GM13976 (cell line): ENCODE measurements at places on chromosomes 3 and 15.

DNA sequence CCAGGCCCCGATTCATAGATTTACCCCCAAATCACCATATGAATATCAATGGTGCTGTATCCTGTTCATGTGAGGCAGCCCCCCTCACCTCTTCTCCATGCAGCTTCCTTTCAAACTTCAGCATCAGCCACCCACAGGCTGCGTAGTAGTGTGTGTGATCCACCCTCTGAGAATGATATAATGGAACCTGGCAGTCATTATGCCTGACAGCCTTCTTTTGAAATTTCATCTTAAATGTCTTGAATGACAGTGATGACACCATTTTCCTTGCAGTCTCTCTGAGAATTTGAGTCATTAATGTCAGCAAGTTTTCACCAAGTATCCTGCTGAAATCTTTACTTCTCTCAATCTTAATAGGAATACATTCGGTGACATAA is 3.5 kb upstream of the CLRN1 start:
- no peak for DNase-seq

- no peak for DNase-seq
Observed at GRCh38 chr3:123547881-123548519, 36.9 kb downstream of the HACD2 start.

DNA sequence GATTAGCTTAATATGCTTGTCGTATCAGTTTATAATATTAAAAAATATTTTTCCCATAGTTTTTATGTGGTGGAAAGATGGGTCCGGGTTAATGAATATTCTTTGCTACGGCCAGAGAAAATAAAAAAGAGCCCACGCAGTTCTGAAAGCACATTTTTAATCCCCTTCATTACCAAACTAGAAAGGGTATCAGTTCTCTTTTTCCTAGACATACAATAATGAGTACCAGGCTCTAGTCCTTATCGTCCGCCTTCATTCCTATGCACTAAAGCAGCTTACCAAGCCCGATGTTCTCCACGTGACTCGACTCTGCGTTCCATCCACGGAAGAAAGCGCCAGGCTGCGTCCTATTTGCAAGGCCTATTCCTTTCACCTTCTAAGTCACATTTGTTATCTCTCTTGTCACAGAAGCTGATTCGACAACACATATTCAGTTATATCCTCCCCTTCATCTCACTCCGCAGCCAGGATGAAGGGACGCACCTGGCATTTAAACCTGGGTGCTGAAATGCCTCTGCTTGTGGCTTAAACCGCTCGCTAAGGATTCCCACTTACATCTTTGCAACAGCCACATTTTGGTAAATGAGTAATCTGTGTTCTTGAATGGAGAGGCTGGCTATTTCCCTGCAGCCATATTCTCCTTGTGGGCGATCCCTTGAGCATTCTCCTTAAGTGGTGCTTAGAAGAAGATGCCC is 257.0 kb downstream of the CD47 start:
- DNase-seq, result no peak

GRCh38 chr3:126826693-126827092 is 122.7 kb downstream of the CHCHD6 start:
- no peak for DNase-seq

- DNase-seq, result no peak
Observed at GRCh38 chr3:104635872-104636580, 730.7 kb upstream of the ALCAM start.

GRCh38 chr3:15291589-15292541 is 40.5 kb downstream of the SH3BP5 start:
- peak; percentile 60 for DNase-seq

- no peak for DNase-seq
Observed at GRCh38 chr15:89051875-89052274, 36.4 kb upstream of the ABHD2 start.

DNA sequence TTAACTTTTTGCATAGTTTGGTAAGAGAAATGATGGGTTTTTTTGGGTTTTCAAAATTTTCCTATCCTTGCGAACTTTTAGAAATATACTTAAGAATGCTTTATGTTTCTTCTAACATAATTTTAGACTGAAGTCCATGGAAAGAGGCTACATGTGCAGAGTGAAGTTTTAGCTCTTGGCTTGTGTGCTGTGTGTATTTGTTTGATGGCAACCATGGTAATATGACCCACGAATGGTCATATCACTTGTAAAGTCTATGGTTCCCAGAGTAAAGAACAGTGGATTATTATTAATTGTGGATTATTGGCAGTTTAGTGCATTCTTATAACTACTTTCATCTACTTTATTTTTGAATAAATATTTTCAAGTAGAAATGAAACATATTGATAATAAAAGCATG is 124.0 kb upstream of the GOLGA6L4 start:
- no peak for DNase-seq

GRCh38 chr3:72312339-72312738 is 527.4 kb upstream of the PROK2 start:
- DNase-seq, result peak; percentile 59

GRCh38 chr3:187925326-187925725 is 180.1 kb upstream of the BCL6 start:
- DNase-seq, result no peak
